ENCODE measurements at places on chromosomes 6 and 20.

DNA sequence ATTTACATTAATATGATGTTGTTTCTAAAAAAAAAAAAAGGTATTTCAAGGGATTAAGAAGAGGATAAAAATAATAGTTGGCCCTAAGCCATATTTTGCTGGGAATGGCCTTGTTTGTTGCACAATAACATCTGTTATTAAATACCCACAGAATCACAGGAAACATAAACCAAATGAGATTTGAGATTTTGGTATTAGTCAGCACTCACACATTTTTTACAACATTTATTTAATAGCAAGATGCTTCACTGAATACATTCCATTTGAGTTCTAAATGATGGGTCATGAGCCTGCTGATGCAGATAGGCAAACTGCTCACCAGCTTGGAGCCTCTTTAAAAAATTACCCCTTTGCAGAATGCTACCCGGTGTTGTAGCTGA lies 92.9 kb upstream of the ENPP5 start:
- DNase-seq: no peak

DNA sequence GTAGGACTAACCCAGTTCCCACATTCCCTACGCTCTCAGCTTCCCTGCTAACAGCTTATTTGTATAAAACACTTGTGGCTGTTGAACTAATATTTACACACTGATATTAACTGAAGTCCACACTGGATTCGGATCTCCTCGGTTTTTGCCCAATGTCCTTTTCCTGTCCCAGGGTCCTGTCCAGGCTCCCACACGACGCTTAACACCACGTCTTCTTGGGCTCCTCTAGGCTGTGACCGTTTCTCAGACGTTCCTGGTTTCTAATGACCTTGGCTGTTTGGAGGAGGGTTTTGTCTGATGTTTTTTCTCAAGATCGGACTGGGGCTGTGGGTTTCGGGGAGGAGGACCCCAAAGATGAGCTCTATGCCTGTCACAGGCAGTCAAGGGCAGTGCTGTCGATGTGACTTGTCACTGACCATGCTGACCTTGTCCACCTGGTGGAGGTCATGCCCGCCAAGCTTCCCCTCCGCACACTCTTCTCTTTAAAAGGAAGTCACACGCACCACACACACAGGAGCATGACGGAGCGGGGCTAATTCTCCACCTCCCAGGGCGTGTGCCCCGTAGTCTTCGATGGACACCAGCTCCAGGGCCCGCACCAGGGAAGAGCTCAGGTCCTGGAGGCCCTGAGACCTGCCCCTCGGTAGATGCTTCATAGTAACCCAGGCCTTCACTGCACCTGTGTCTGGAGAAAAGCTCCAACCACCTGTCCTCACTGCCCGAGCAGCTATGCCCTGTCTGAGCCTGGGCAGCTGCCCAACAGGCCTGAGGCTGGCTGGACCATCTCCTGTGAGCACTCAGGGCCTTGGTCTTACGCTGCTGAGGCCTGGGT lies 72.0 kb downstream of the TTLL2 start:
- DNase-seq: no peak

- no peak for DNase-seq
Measured at GRCh38 chr6:107574856-107575255, 84.9 kb downstream of the SOBP start.

GRCh38 chr6:2705256-2705655 lies 45.5 kb downstream of the MYLK4 start:
- DNase-seq: no peak

- no peak for DNase-seq
Measured at GRCh38 chr6:125953502-125953875, 3.1 kb upstream of the HINT3 start.

DNA sequence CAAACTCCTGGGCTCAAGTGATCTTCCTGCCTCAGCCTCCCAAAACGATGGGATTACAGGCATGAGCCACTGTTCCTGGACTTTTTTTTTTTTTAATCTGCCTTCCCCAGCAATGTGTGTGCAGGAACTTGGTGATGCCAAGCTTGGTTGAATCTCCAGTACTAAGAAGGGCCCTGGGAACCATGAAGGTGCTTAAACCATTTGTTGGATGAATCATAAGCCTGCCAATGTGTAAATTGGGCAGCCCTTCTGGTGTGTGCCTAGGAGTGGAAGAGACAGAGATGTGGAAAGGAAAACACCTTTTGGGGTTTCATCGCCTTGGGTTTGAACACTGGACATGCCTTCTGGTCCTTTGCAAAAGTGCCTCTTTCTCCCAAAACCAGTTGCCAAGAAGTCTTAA lies 7.1 kb upstream of the SPO11 start:
- no peak for DNase-seq

DNA sequence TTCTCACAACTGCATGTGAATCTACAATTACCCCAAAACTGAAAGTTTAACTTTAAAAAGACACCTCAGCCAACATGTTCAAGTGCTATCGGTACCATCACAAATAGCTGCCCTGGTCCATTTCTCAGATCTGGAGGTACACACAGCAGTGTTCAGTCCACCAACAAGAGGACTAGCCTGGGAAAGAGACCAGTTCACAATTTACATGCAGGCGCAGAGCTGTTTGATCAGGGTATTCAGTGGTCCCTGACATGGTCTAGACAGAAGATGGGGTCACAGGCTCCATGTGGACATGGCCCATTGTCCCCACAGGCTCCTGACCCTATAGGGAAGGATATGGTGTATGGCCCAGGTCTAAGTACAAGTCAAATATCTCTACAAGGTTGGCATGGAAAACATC lies 15.6 kb upstream of the TGM6 start:
- DNase-seq: no peak

GRCh38 chr6:31209137-31209536 lies 38.7 kb upstream of the POU5F1 start:
- DNase-seq: no peak

DNA sequence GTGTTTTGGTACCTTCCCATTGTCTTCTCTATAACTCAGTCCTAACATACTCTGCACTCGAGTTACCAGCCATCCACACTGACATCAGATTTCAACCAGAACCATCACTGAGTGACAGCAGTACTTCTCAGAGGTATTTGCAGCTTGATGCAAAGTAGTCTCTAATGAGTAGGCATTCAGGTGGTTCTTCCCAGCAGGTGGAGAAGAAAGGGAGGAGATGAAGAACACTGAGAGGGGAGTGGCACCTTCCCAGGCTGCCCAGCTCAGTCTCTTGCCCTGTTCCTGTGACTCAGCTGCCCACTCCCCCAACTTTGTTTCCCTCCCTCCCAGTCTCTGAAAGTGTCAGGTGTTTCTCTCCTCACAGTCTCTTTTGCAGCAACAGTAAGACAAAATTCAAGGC lies 38.7 kb upstream of the SMIM28 start:
- DNase-seq: no peak

GRCh38 chr20:2596673-2597279 lies 55.7 kb upstream of the NOP56 start:
- DNase-seq: no peak

GRCh38 chr20:23090147-23090546 lies 4.0 kb upstream of the CD93 start:
- no peak for DNase-seq

DNA sequence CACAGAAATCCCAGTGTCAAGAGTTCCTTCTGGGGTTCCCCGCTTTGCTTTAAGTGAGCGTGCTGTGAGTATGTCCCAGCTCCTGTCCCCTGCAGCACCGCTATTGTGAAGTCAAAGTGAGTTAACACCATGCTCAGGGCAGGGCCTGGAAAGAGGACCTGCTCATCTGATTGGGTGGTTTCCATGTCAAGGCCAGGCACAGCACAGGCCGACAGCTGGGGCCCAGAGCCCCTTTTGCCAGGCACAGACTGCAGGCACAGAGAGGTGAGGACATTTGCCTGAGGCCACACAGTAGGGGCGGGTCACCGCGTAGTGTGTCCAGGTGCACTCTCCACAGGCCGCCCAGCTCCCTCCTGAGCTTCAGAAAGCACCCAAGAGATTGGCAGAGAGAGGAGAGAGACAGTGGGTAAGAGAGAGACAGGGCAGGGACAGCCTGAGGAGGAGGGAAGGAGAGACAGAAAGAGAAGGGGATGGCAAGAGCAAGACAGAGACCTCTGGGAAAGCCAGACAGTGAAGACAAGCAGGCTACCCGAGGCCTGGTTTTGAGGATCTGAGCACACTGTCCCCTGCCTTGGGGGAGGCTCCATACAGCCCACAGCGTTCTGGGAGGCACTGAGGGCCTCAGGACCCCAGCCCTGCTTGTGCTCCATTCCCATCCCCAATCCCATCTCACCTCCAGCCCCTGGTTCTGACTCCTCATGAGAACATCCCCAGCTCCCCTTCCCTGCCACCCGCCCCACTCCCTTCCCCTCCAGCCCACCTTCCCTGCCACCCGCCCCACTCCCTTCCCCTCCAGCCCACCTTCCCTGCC lies 6.5 kb upstream of the BPIFB1 start:
- no peak for DNase-seq

DNA sequence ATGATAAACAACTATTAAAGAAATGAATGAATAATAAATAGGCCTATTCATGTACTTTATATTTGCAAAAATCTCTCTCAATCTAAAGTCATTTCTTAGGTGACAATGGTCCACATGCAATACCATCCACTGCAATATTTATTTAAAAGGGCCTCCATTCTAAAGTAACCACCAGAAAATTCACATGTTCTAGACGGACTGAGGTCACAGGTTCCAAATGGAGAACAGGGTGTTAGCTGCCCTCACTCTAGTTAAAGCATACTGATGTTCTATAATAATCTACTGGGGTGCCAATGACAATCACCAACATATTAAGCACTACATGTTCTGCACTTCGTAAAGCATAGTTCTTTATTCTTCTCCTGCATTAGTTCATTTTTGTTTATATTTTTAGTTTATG lies 1.2 kb downstream of the HBS1L start:
- no peak for DNase-seq

DNA sequence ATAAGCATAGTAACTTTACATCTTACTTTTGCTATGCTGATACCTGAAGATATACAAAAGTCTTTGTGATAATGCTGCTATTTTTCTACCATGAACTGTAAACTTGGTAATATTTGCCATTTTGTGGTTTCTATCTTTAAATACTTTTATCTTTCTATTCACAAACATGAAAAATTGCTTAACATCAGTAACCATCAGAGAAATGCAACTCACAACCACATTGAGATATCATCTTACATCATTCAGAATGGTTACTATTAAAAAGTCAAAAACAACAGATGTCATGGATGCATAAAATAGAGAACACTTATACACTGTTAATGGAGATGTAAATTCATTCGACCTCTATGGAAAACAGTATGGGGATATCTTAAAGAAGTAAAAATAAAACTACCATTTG lies 112.0 kb downstream of the TRDN start:
- DNase-seq: no peak

DNA sequence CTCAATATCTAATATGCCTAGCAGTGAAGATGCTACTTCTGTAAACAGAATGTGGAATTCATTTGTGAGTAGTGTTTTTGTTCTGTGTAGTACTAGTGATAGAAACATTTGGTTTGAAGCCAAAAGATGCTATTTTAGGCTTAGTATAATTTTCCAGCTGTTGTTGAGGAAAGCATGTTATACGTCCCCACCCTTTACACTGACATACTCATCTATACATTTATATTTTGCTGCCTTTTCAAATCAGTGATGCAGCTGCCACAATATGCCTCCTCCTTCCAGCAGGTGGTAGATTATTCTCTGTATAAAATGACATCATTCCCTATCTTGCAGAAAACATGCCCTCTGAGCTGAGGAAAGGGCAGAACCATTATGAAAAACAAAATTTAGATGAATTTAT lies 1217.6 kb upstream of the GJE1 start:
- DNase-seq: no peak

- DNase-seq: no peak
Measured at GRCh38 chr6:4133941-4134838, 1.2 kb downstream of the ECI2 start.

DNA sequence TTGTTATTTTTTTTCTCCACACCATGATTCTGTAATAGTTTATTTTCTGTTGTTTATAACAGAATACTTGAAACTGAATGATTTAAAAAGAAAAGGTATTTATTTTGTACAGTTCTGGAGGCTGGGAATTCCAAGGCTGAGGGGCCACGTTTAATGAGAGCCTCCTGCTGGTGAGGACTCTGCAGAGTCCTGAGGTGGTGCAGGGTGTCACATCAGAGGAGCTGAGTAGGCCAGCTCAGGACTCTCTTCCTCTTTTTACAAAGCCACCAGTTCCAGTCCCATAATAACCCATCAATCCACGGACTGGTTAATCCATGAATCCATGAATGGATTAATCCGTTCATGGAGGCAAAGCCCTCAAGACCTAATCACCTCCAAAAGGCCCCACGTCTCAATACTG lies 71.6 kb downstream of the TFAP2A start:
- no peak for DNase-seq

GRCh38 chr6:43621078-43621835 lies 7.8 kb downstream of the GTPBP2 start:
- no peak for DNase-seq

GRCh38 chr6:155130161-155130853 lies 133.5 kb upstream of the CLDN20 start:
- DNase-seq: no peak

- peak; percentile 2 for DNase-seq
Measured at GRCh38 chr6:1396952-1397868, 7.8 kb downstream of the FOXF2 start.

DNA sequence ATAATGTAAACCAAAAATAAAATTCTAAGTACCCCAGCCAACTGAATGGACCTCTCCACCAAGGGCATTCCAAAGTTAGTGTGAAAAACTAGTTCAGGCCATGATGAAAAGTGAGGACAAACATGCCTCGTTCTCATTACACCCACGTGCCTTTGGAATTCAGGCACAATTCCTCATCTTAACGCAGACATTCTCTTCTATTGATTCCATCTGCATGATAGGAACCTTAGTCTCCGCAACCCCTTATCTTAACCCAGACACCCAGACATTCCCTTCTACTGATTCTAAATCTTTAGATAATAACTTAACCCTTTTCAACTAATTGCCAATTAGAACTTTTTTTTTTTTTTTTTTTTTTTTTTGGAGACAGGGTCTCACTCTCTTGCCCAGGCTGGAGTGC lies 7.6 kb upstream of the SERPINB6 start:
- no peak for DNase-seq

- DNase-seq: no peak
Measured at GRCh38 chr6:106181664-106182418, 95.7 kb downstream of the PRDM1 start.

DNA sequence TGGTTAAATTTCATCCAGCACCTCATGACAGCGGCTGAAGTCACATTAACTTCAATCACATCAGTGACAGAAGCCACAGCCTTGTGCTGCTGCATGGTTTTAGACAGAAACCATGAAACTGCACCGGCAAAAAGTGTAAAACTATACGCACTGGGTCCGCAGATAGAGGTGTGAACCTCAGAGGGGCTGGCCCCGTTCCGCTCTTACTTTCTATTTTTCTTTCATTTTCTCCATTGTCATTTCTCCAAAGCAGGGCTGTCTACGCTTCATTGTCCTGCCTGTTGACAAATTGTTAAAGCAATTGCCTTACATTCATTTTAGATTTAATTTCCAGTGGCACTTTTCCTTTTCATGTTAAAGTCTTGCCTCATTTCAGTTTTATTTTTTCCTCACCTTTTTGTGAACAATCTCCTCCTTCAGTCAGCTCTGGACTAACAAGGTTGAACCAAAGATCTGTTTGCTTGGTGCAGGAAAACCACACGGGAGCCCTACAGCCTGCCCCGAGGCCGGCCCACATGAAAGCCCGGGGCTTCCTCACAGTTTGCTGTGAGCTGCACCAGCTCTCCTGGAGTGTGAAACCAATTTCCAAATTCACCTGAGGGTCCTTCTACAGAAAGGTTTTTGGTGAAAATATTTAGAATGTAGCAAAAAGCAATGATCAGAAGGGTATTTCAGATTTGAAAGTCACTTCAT lies 63.7 kb downstream of the PRR18 start:
- DNase-seq: no peak

- no peak for DNase-seq
Measured at GRCh38 chr6:33607784-33608161, 13.3 kb upstream of the ITPR3 start.

Data from NCI-H446 treated with DMSO at 0.1 percent for 48 hours (cell line).